ENCODE measurements at places on chromosomes 6 and 20.

DNA sequence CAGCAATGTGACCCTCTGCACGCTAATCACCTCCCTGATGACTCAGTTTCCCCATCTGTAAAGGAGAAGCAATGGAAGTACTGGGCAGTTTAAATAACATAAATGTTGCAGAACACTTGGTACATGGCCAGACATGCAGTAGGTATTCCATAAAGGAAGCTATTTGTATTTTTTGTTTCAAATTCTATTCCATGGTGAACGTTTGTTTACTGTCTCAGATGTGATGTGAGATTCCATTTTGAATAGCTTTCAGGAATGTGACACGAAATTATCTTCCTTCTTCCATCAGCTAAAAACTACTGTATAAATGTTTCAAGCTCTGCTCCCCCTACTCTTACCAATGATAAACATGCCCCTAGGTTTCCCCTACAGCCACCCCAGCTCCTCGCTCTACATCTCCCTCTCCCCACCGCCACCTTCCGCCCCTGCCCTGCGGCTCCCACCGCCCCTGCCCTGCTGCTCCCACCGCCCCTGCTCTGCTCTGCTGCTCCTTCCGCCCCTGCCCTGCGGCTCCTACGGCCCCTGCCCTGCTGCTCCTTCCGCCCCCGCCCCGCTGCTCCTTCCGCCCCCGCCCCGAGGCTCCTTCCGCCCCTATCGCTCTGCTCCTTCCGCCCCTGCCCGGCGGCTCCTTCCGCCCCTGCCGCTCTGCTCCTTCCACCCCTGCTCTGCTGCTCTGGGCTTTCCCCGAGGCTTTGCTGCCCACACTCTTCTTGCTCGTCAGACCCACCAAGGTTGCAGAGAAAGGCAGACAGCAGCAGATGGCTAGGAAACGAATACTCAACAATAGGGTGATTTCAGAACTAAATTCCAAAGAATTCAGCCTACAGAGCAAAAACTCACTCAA, 78.9 kb downstream of the THBS2 start:
- H3K4me1 ChIP-seq: no peaks in the 10 kb centered on the region
- no peak overlapping the region for H3K27ac ChIP-seq
- no peak overlapping the region for H3K4me3 ChIP-seq

- ATAC-seq: no peak
- peaks cover 33% of the 10 kb centered on the region for H3K4me1 ChIP-seq
- H3K27ac ChIP-seq: no peak overlapping the region
Measured at GRCh38 chr6:129673748-129674147, 36.2 kb downstream of the ARHGAP18 start.

- no peaks in the 10 kb centered on the region for H3K27me3 ChIP-seq
- H3K4me3 ChIP-seq: no peak overlapping the region
- ATAC-seq: peak; percentile 49
Measured at GRCh38 chr6:106997392-106998158, 23.0 kb upstream of the CD24 start.

DNA sequence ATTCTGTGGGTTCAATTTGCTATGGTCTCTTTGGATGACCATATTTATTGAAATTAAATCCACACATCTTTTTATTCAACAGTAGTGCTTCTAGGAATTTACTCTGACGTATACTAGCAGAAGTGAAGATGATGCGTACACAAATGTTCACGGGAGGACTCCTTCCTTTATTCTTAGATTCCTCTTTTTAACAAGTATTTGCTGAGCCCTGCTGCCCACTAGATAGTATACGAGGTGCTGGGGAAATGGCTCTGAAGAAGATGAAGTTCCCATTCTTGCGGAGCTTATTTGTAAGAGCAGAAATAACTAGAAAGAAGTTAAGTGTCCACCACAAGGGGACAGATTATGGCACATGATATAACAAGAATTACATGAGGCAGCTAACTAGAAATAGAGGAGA, 145.2 kb downstream of the DOK5 start:
- H3K36me3 ChIP-seq: no peaks in the 10 kb centered on the region
- peaks cover 8% of the 10 kb centered on the region for H3K27me3 ChIP-seq
- no peaks in the 10 kb centered on the region for H3K4me1 ChIP-seq
- H3K27ac ChIP-seq: no peak overlapping the region

DNA sequence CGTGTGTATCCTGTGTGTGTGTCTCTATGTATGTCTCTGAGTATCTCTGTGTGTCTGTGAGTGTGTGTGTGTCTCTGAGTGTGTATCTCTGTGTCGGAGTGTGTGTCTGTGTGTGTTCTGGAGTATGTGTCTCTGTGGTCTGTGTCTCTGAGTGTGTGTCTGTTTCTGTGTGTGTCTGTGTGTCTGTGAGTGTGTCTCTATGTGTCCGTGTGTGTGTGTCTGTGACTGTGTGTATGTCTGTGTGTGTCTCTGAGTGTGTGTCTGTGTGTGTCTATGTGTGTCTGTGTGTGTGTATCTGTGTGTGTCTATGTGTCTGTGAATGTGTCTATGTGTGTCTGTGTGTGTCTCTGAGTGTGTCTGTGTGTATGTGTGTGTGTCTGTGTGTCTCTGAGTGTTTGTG, 73.4 kb downstream of the SRC start:
- no peak overlapping the region for H3K4me3 ChIP-seq
- H3K36me3 ChIP-seq: no peaks in the 10 kb centered on the region
- no peak overlapping the region for H3K27ac ChIP-seq
- no peaks in the 10 kb centered on the region for H3K4me1 ChIP-seq
- ATAC-seq: no peak

Data from activated T-helper 17 cell treated with anti-CD3 and anti-CD28 coated beads, Interleukin-2, amount 50 U/mL, for 72 hours (primary cell).